Activated CD4-positive, alpha-beta T cell treated with anti-CD3 and anti-CD28 coated beads, Interleukin-2, amount 10 ng/mL, durations not matched to agents 7 days and 5 days (primary cell): ENCODE measurements at places on chromosomes 16 and 17.

DNA sequence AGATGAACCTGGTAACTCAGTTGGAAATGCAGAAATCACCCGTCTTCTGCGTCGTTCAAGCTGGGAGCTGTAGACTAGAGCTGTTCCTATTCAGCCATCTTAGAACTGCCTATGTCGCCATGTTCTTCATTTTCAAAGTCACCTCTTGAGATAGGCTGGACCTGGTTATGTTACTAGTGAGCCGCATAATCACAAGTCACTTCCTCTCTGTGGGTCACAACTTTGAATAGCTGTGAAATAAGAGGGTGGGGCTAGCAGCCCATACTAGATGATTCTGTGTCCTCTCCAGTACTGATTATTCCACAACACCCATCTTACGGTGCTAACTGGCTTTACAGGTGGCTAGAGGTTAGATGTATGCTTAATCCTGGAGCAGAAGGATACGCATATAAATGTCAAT, 74.2 kb downstream of the VPS53 start:
- H3K4me3 ChIP-seq: no peak overlapping the region
- DNase-seq: no peak
- H3K36me3 ChIP-seq: peaks cover 46% of the 10 kb centered on the region
- H3K4me1 ChIP-seq: peaks cover 6% of the 10 kb centered on the region
- H3K27ac ChIP-seq: no peak overlapping the region

- no peaks in the 10 kb centered on the region for H3K36me3 ChIP-seq
- H3K27me3 ChIP-seq: no peaks in the 10 kb centered on the region
- no peak for DNase-seq
- no peak overlapping the region for H3K27ac ChIP-seq
- H3K4me3 ChIP-seq: no peak overlapping the region
- no peaks in the 10 kb centered on the region for H3K4me1 ChIP-seq
Observed at GRCh38 chr17:32746280-32746679, 130.6 kb downstream of the MYO1D start.

- H3K27me3 ChIP-seq: no peaks in the 10 kb centered on the region
- H3K27ac ChIP-seq: no peak overlapping the region
- no peak for DNase-seq
- H3K4me3 ChIP-seq: no peak overlapping the region
- H3K4me1 ChIP-seq: no peaks in the 10 kb centered on the region
Observed at GRCh38 chr17:32388613-32389459, 38.9 kb downstream of the ZNF207 start.

DNA sequence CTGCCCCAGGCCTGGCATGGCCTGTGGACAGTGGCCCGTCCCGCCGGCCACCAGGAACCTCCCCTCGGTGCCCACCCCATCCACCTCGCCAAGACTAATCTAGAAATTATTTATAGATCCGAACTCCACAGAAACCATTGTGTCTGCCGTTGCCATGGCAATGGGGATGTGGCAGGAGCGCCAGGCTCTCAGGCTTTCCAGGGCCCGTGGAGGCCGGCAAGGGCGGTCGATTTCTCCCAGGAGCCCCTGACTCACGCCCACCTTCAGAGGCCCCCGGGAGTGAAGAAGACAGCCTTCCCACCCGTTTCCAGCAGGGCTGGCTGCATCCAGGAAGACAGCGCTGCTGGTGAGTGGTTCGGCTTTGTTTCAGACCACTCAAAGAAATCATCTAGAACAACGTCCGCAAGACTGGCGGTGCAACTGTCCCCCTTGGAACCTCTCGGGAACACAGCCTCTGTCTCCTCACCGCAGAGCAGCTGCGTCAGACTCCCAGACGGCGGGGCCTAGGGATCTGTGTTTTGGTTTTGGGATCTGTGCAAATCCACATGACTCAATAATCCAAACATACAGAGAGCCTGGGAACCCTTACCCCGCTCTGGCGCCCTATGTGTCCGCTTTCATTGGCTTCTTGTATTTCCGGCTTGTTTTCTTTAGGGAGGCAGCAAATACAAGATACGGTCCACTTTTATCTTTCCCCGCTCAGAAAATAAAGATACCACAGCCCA, 48.5 kb upstream of the ZCCHC14 start:
- no peak overlapping the region for H3K27ac ChIP-seq
- H3K36me3 ChIP-seq: no peaks in the 10 kb centered on the region
- H3K4me3 ChIP-seq: no peak overlapping the region
- DNase-seq: no peak

- no peak overlapping the region for H3K27ac ChIP-seq
- peak overlapping the region; percentile 55 for H3K4me3 ChIP-seq
- peaks cover 34% of the 10 kb centered on the region for H3K27me3 ChIP-seq
- no peak for DNase-seq
- peaks cover 18% of the 10 kb centered on the region for H3K4me1 ChIP-seq
Observed at GRCh38 chr16:69106491-69107315, 1.2 kb downstream of the HAS3 start.

DNA sequence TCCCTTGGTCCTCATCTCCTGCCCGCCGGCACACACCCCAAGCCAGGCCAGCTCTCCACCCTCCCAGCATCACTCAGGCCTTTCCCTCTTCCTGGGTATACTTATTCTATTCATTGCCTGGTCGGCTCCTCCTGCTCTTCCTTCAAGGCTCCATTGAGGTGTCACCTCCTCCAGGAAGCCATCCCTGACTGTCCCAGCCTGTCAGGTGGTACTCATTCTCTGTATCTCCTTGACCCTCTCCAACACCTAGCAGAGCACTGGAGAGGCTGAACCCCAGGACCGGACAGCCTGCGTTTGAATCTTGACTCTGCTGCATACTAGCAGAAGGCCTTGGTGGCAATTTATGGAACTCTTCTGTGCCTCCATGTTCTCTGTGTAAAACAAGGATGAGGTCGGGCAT, 428 bp upstream of the TNFRSF13B start:
- peaks cover 2% of the 10 kb centered on the region for H3K27me3 ChIP-seq
- no peaks in the 10 kb centered on the region for H3K36me3 ChIP-seq
- H3K4me3 ChIP-seq: no peak overlapping the region
- no peak overlapping the region for H3K27ac ChIP-seq
- no peak for DNase-seq

GRCh38 chr16:27225536-27226360, 22.4 kb downstream of the KDM8 start:
- peak overlapping the region; percentile 20 for H3K27ac ChIP-seq
- peaks cover 53% of the 10 kb centered on the region for H3K36me3 ChIP-seq
- H3K4me1 ChIP-seq: peaks cover 53% of the 10 kb centered on the region
- no peak for DNase-seq

- DNase-seq: no peak
- H3K27me3 ChIP-seq: peaks cover 4% of the 10 kb centered on the region
- H3K36me3 ChIP-seq: no peaks in the 10 kb centered on the region
Observed at GRCh38 chr16:53598511-53599275, 95.7 kb upstream of the AKTIP start.

DNA sequence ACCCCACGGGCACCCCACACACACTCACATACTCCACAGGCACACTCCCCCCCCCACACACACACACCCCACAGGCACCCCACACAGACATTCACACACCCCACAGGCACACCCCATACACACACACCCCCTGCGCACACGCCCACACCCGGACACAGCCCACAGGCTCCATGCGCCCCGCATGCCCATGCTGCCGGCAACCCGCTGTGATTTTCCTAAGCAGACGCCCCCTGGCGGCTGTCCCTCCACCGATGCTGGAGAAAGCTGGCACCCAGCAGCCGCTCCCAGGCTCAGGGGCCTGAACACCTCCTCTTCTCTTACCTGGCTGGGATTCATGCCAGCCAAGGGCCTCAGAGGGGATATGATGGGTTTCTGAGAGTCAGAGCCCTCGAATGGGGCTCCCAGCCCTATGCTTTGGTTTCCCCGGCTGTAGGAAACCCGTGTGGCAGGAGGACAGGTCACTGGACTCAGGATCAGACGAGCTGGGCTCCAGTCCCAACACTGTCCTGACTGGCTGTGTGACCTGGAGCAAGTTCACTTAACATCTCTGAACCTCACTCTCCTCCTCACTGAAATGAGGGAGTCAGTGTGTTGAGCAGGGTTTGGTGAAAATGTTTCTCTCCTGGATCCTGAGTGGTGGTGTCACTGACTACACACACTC, 19.6 kb upstream of the TNFRSF13B start:
- peak; percentile 84 for DNase-seq
- H3K4me1 ChIP-seq: peaks cover 46% of the 10 kb centered on the region
- no peaks in the 10 kb centered on the region for H3K36me3 ChIP-seq
- peak overlapping the region; percentile 19 for H3K27ac ChIP-seq

DNA sequence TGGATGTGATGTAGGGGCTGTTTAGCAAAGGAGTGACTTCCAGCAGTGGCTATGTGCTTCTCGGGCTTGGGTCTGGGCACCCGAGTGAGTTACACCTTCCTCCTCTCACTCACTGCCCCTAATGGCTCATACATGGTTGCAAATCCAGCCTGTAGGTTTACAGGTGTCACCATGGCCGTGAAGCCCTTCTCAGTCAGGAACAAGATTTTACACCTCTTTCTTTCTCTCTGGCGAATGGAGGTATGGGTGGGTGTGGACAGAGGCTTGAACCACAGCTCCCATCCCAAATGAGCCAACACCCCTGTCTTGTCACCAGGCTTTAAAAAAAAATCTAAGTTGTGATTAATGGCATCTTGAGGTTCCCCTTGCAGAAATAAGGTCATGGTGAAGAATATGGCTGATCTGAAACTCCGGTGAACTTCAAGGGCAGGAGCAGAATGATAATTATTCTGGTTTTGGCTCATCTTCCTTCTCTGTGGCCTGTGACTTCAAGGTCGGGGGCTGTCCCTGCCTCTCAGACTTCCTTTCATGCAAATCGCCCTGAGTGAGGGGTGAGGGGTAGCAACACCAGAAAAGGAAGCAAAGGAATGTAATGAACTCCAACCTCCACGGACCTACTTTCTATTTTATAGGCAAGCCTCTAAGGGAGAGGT, 331.2 kb downstream of the MAF start:
- peak; percentile 67 for DNase-seq
- H3K27ac ChIP-seq: peak overlapping the region; percentile 85
- H3K4me3 ChIP-seq: peak overlapping the region; percentile 41
- peaks cover 7% of the 10 kb centered on the region for H3K36me3 ChIP-seq
- peaks cover 33% of the 10 kb centered on the region for H3K27me3 ChIP-seq

DNA sequence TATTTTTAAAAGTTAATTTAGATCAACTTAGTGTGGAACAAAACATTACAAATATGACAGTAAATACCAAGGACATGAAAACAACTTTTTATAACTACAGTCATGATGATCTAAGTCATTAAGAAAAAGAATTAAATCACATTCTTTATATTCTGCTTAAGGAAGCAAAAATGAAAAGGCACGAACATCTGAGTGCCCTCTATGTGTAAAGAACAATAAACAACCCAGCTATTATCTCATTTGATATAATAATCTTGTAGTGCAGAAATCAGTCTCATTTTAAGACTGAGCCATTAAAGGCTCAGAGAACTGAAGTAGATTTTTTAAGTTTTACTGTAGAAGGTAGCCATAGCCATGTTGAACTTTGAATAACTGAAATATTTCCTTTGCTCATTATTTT, 13.4 kb downstream of the MYO1D start:
- no peak overlapping the region for H3K27ac ChIP-seq
- DNase-seq: no peak
- no peak overlapping the region for H3K4me3 ChIP-seq
- no peaks in the 10 kb centered on the region for H3K4me1 ChIP-seq

- H3K27ac ChIP-seq: no peak overlapping the region
- no peaks in the 10 kb centered on the region for H3K4me1 ChIP-seq
- no peak for DNase-seq
- H3K4me3 ChIP-seq: no peak overlapping the region
Observed at GRCh38 chr17:10773391-10773790, 30.5 kb downstream of the TMEM238L start.

GRCh38 chr17:48843187-48843900, 12.5 kb downstream of the CALCOCO2 start:
- H3K4me1 ChIP-seq: peaks cover 43% of the 10 kb centered on the region
- peak overlapping the region; percentile 25 for H3K27ac ChIP-seq
- H3K27me3 ChIP-seq: no peaks in the 10 kb centered on the region

DNA sequence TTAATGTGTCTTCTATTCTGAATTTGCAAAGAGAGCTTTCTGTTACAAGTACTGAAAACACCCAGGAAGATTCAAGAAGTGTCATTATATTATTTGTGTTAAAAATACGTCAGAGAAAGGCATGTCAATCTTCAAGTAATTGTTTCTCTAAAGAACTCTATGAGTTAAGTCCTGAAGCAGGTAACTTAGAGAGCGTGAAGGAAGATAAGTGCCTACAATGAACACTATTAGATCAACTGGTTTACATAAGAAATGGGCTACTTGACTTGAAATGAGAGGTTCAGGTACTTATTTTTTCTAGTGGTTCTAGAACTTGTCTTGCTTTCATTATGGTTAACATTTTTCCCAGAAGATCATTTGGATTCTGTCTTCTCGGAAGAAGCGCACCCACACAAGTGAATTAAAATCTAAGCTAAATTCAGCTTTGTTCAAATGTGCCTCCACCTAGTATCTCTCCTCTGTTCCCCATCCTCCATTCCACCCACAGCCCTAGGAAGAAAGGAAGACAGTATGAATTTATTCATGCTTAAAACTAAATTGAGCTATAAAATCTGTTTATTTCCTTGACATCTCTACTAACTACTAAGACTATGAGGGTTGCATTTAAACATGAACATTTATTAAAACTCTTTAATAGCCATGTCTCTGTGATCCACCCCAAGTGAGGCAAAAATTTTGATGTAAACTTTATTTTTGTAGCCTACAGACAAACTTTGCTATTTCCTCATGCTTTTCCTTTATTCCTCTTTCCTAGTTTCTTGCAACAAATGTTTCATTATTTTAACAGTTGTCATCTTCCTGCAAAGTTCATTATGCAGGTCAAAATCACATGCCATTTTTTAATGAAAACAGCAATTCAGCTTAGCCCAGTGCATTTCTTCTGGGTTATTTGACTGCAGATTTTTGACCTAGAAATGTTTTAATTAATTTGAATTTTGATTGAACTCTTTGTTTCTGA, 206.8 kb downstream of the KCNJ2 start:
- no peaks in the 10 kb centered on the region for H3K27me3 ChIP-seq
- no peak for DNase-seq
- no peaks in the 10 kb centered on the region for H3K4me1 ChIP-seq
- no peak overlapping the region for H3K27ac ChIP-seq
- no peak overlapping the region for H3K4me3 ChIP-seq
